ENCODE measurements at places on chromosomes 11 and 22.

DNA sequence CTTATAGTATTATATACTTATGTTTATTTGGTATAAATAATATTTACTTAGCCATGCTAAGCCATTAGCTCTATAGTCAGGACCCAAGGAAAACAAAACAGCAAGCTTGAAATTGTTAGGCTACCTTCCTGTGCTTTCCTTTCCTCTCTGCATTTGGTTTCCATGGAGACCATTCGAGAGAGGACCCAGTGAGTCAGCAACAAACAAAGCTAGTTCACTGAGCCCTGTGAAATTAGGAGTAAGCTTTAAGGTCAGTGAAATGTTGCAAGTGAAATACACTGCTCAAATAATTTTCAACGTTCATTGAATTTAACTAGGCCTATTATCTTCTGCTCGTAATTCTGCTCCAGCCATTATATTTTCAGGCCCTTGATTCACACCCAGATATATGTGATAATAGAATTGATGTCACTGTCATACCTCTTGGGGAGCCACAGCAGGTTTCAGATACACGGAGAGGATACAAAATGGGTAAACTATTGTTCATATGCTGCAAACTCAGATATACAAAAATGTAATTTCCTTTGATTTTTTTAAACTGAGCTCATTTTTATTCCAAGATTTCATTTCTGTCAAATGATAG lies 9.1 kb upstream of the OR10D3 start:
- DNase-seq: peak; percentile 68

- DNase-seq: no peak
Measured at GRCh38 chr11:94910270-94910669, 63.1 kb downstream of the CWC15 start.

GRCh38 chr11:66561178-66561974 lies 7.0 kb downstream of the CTSF start:
- no peak for DNase-seq

- DNase-seq: no peak
Measured at GRCh38 chr11:7572001-7572712, 58.4 kb downstream of the PPFIBP2 start.

GRCh38 chr11:108286370-108286769 lies 63.5 kb downstream of the ATM start:
- no peak for DNase-seq

- DNase-seq: no peak
Measured at GRCh38 chr11:529728-530411, 5.5 kb downstream of the HRAS start.

DNA sequence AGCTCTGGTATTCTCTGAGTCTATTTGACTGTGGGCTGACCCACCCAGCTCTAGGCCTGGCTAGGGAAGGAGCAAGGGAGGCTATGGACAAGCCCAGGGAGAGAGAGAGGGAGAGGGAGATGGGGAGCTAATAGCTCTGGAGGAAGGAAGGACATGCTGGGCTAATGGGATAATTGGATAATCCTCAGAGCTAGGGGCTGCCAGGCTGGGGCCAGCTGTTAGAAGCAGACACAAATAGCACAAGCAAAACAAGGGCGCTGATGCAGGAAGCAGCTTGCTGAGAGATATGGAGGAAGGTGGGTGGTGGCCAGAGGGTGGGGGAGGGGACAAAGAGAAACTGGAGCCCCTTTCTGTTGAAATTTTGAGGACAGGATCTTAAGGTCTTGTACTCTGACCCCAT lies 23.2 kb downstream of the ADORA2A start:
- no peak for DNase-seq

DNA sequence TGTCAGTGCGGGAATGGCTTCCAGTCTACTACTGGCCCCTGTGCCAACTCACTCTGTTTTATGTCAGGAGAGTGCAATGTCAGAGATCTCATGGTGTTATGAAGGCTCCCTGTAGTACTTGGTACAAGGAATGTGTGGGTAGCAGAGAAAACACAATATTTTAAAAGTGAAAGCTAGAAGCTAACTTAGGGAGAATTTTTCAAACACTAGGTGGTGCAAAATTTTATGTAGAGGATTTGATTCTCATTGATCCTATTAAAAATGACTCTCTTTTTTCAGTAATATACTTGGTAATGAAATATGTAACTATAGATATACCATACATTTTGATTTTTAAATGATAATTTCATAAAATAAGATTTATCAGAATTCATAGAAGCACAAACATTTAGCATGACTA lies 134.7 kb downstream of the JRKL start:
- no peak for DNase-seq

GRCh38 chr11:100638648-100639047 lies 48.4 kb upstream of the ARHGAP42 start:
- DNase-seq: no peak

DNA sequence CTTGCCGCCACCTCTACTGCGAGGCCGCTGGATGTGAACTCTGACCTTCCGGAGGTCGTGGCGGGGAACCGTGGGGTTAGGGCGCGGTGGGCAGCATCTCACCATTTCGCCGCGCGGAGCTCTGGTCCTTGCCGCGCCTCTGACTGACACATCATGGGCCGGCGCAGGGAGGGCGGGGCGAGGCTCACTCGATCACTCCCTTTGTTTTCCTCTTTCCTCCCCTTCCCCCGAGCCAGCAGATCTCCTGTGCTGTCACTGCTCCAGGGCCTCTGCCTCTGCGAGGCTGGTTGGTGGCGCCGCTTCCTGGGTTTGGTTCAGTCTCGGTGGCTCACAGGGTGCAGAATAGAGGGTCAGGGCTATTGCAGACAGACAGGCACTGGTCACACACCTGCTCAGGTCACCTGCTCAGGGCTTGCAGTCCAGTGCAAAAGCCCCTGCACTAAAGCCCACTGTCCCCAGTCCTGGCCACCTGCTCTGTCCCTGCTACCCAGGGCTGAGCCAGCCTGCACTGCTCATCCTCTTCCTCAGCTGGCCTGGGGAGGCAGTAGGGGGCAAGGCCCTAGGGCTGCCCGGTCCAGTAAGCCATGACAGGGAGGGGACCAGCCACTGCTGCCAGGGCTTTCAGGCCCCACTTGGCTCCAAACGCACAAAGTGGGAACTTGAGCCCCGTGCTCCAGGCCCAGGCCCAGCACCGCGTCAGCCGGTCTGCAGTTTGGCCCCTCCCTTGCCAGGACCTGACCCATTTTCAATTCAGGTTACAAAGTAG lies 36.2 kb downstream of the PISD start:
- no peak for DNase-seq

Data from foreskin keratinocyte (primary cell).